ENCODE measurements at places on chromosomes 13 and 19.

- no peak for DNase-seq
Observed at GRCh38 chr19:36025541-36025940, 7.1 kb downstream of the CLIP3 start.

GRCh38 chr19:46954993-46955812 lies 64.4 kb upstream of the NPAS1 start:
- peak; percentile 41 for DNase-seq

- no peak for DNase-seq
Observed at GRCh38 chr19:54489766-54490165, 12.9 kb upstream of the LAIR2 start.

- peak; percentile 91 for DNase-seq
Observed at GRCh38 chr13:41916173-41916954, 44.5 kb downstream of the VWA8 start.

- DNase-seq, result no peak
Observed at GRCh38 chr19:40466219-40466984, 399 bp upstream of the SPTBN4 start.

DNA sequence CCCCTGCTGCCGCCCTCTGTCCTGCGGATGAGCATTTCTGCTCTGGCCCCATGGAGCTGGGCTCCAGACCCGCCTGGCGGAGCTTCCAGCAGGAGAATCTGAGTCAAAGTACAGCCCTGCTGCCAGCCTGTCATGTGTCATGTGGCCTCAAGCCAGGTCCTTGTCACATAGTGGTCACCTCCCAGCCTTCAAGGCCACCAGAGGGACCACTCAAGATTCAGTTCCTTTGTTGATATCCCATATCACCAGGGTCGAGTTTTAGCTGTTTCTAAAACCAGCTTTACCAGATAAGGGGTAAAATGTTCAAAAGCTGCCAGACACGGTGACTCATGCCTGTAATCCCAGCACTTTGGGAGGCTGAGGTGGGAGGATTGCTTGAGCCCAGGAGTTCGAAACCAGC lies 13.4 kb downstream of the THOP1 start:
- DNase-seq, result peak; percentile 23

GRCh38 chr13:91329733-91330132 lies 17.8 kb upstream of the MIR17HG start:
- no peak for DNase-seq

- no peak for DNase-seq
Observed at GRCh38 chr13:23902975-23903905, 5.9 kb upstream of the C1QTNF9B start.

DNA sequence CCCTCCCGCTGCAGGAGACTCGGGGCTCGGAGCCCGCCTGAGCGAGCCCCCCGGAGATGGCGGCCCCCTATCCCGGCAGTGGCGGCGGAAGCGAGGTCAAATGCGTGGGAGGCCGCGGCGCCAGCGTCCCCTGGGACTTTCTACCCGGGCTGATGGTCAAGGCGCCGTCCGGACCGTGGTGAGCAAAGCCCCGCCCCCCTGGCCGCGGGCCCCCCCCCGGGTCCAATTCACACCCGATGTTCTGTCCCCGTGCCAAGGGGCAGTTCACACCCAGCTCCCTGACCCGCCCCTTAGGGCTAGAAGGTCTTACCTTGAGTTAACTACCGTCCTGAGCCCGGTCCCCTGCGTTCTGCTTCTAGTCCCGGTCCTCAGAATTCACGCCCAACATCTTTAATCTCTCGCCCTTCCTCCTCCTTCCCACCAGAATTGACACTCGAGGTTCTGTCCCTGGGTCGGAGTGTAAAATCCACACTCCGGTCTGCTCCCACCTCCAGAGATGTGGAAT lies 1.4 kb downstream of the NPAS1 start:
- no peak for DNase-seq

DNA sequence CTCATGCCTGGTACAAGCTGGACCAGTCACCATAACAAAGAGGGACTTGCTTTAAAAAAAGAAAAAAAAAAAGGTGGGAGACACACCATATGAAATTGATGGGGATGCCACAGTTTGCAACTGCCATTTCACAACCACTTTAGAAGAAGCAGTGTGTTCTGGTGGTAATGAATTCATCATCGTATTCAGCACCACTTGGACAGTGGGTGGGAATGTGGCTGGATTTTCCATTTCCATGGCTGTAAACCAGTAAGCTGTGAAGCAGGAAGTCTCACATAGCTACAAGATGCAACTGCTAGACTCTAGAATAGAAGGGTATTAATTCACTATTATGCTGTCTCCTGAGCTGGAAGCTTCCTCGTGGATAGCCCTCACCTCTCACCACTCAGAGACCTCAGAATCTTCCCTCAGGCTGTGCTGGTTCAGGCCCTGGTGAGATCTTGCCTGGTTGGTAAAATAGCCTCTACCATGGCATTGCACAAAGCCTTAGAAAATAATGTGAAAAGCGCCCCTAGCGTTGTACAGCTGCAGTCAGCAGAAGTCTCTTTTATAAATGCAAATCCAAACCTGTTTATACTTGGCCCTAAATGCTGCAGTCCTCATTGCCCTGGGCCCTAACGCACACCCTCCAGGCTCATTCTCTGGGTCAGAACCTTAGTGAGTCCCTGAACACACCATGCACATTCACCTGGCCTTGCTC lies 150.7 kb downstream of the KCTD15 start:
- no peak for DNase-seq

DNA sequence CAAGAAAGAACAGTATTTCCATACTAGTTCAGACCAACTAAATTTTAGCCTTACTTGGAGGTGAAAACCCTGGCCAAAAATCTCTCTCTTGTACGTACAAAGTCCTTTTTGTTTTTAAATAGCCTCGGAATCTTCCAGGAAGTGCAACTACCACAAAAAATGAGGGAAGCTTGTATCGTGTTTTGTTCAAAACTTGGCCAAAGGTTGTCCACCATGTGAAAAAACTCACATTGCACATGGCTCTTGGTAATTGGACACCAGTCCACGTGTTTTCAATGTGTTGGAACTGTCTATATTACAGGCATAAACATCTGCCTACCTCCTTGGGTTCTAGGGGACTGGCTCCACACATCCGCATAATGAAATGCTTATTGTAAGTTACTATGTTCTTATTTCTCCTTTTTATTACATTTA lies 15.2 kb upstream of the STRN4 start:
- peak; percentile 89 for DNase-seq

DNA sequence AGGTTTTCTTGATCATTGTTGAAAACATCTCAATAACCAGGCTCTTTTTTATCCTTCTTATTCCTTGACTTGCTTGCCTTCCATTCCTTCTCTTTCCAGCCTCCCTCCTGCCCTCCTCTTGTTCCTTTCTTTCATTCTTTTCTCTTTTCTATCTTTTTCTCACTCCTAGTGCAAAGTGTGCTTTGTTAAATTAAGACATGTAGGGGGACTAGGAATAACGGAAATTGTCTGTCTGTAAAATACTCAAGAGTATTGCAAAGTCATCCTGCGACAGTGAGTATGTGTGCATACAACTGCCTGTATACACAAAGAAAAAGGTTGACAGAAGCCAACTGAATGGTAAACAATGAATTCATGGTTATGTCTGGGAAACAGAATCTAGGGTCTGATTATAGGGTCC lies 70.1 kb downstream of the LRRC63 start:
- DNase-seq, result no peak

- DNase-seq, result no peak
Observed at GRCh38 chr13:106314417-106314816, 221.0 kb downstream of the EFNB2 start.

- DNase-seq, result peak; percentile 11
Observed at GRCh38 chr13:24172071-24172470, 11.6 kb downstream of the SPATA13 start.

GRCh38 chr19:34232566-34233481 lies 21.5 kb upstream of the GARRE1 start:
- peak; percentile 92 for DNase-seq

GRCh38 chr13:95457294-95457693 lies 95.2 kb upstream of the CLDN10 start:
- DNase-seq, result peak; percentile 5

- no peak for DNase-seq
Observed at GRCh38 chr13:102035969-102036368, 365.9 kb downstream of the FGF14 start.

- peak; percentile 71 for DNase-seq
Observed at GRCh38 chr19:2588081-2588777, 112.3 kb downstream of the GADD45B start.

DNA sequence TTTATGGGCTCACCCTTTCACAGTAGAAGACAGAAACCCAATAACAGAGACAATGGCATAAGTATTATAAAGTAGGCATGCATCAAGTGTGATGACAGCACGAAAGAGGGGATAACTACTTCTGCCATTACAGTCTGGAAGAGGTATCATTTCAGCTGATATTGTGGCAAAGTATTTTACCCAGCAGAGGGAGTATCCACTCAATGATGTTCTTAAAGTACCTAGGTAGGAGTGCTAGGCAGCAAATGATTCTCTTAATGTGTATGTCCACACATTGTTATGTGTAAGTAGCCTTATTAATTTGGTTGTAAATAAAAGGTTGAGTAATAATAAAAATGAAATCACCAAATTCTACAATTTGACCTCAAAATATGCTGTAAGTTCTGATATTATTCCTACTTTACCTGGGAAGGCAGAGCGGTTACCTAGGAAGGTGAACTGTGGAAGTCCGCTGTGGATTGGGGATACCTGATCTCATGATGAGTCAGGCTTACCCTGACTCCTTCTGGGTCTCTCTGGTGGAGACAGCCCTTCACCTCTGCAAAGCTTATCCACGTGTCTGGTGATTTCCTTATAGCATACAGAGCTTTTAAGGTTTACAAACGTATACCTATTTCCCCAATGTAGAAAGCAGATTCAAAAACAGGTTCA lies 4.1 kb upstream of the UBAC2 start:
- no peak for DNase-seq

GRCh38 chr13:80336776-80337287 lies 4.1 kb downstream of the SPRY2 start:
- DNase-seq, result peak; percentile 25

- no peak for DNase-seq
Observed at GRCh38 chr13:30479154-30479882, 13.6 kb upstream of the HMGB1 start.

GRCh38 chr13:66443926-66444325 lies 786.2 kb downstream of the PCDH9 start:
- no peak for DNase-seq

GRCh38 chr13:41782086-41782485 lies 178.8 kb downstream of the VWA8 start:
- no peak for DNase-seq

DNA sequence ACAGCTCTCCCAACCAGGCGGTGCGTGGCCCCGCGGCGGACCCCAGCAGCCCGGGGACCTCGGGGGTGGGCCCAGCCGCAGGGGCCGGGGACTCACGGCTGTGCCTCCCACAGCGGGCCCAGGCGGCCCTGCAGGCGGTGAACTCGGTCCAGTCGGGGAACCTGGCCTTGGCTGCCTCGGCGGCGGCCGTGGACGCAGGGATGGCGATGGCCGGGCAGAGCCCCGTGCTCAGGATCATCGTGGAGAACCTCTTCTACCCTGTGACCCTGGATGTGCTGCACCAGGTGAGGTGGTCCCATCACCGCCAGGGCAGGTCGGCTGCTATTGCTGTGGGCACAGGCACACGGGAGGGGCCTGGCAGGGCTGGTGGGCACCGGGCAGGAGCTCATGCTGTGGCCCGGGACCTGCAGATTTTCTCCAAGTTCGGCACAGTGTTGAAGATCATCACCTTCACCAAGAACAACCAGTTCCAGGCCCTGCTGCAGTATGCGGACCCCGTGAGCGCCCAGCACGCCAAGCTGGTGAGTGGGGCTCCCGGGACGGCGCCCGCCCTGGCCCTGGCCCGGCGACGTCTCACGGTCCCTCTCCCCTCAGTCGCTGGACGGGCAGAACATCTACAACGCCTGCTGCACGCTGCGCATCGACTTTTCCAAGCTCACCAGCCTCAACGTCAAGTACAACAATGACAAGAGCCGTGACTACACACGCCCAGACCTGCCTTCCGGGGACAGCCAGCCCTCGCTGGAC lies 7.3 kb downstream of the PTBP1 start:
- no peak for DNase-seq

GRCh38 chr19:7636691-7637373 lies at the start of gene STXBP2:
STXBP2 (plus strand) TSS chr19:7637110; CDS start chr19:7637150, 40 bp downstream.
- DNase-seq, result no peak

GRCh38 chr19:45166723-45167252 lies 6.0 kb upstream of the NKPD1 start:
- DNase-seq, result no peak

GRCh38 chr19:10727685-10728201 lies 9.9 kb downstream of the DNM2 start:
- DNase-seq, result no peak

- DNase-seq, result peak; percentile 77
Observed at GRCh38 chr19:34556488-34556887, 74.9 kb downstream of the WTIP start.

DNA sequence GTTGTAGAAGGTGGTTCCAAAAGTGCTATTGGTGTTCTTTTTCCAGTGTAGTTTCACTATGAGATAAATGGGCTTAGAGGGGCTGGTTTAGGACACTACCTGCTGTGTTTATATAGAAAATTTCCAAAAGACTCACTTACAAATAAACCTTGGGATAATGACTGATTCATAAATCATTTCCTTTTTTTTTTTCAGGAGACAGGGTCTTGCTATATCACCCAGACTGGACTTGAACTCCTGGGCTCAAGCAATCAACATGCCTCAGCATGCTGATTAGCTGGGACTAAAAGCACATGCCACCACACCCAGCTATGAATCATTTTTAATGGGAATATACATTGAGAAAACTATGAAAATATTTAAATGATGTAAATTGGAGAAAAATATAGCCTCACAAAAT lies 376.6 kb downstream of the PCDH9 start:
- DNase-seq, result no peak

DNA sequence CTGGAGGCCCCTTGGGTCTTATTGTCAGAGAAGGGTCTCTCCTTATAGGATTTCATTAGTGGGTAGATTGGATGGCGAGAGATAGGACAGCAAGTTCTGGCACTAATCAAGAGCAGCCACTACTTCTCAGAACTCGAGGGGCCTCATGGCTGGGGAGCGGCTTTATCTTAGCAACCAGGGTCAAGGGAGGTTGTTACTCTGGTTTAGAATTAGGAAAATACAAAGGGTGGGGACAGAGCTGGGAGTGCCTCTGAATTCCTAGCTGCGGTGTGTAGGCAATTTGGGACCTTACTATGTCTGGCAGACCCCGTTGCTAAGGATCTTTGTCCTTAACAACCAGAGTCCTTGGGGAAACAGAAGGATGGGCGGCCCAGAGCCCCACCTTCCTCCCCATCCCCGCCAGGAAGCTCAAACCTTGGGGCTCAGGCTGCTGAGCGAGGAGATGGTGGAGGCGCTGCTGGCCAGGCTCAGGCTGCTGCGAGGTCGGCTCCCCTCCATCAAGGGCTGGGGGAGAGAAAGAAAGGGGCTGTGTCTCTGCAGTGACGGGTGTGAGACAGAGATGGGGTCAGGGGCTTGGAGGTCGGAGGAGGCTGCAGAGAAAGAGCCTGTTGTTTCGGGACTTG lies 1.2 kb downstream of the PLEKHA4 start:
- DNase-seq, result no peak

- no peak for DNase-seq
Observed at GRCh38 chr13:92255526-92255925, 857.1 kb downstream of the GPC5 start.

DNA sequence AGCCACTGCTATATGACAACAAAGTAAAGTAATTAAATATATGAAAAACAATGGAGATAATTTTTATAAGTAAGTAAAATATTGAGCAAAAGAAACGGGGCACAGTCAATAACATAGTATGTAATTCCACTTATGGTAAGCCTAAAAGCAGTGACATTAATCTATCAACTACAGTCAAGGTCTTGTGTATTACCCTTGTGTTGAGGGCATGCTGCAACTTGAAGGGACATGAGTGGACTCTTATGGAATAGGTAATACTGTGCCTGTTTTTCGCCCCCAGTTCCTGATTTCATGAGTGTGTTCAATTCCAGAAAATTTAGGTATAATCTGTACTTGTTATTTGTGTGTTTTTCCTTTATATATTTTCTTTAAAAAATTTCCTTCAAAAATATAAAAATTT lies 201.3 kb upstream of the SLITRK6 start:
- no peak for DNase-seq

Measured in fibroblast of mammary gland (primary cell).